ENCODE measurements at places on chromosomes 7 and 10. TPM values are rescaled to one million over a fixed set of nuclear protein-coding genes. Genes with fewer than 3 reads are reported as not detected.
A peak's percentile ranks its signal among the peaks of the same experiment; 100 is the strongest.

Gene PTPRE
- total RNA-seq: 14.5 TPM

Gene VSTM4
- total RNA-seq: 17.7 TPM

Gene DENND2A
- total RNA-seq: 7.5 TPM

Gene ASZ1
- total RNA-seq: not detected

Gene SPDYE18
- not detected for total RNA-seq

Gene SLC16A9
- total RNA-seq: 2.9 TPM

Gene TEX36
- not detected for total RNA-seq

Gene PLXDC2
- 94.1 TPM for total RNA-seq

Gene SGCE
- 53.6 TPM for total RNA-seq

Gene PRR15
- not detected for total RNA-seq

Gene SERPINE1
- total RNA-seq: 1,267 TPM

GRCh38 chr7:154863766-154864522 lies 139.0 kb downstream of the PAXIP1 start:
- DNase-seq: no peak

GRCh38 chr7:117118579-117119180 lies 165.4 kb downstream of the ST7 start:
- no peak for DNase-seq

DNA sequence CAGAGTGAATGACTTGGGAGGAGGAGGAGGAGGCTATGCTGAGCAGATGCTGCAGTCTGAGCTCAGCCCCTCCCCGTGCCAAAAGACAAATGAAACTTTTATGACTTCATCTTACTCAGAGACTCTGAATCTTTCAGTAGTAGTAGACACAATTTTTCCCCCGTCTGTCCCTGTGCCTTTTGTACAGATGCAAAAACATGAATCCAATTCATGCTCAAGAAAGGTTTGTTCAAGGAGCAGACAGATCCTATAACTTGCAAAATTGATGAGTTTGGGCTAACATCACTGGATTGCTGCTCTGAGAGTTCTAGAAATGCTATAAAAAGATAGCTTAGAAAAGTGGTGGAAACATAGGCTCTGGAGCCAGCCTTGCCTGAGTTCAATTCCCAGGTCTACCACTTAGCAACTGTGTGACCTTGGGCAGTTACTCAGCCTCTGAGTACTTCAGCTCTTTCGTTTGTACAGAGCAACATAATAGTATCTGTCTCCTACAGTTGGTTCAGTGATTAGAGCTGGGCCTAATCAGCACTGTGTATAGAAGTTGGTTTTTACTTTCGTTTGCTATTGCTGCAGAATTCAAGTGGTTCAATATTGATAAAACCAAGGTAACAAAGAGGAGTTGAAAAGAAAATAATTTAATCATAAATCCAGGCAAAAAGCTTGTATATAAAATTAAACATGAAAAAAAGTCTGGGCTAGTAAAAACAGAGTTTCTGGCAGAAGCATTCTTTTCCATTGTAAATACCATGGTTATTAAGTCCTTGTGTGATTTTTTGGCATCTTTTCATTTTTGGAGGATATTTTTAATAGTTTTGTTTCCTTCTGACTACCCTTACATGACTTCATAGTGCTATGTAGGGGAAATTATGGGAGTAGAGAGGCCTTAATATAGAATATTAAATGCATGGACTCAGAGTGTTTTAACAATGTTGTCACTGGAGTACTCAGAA lies 174.2 kb upstream of the ZNF32 start:
- no peak for DNase-seq

GRCh38 chr7:90692947-90693346 lies 96.8 kb downstream of the CDK14 start:
- no peak for DNase-seq

DNA sequence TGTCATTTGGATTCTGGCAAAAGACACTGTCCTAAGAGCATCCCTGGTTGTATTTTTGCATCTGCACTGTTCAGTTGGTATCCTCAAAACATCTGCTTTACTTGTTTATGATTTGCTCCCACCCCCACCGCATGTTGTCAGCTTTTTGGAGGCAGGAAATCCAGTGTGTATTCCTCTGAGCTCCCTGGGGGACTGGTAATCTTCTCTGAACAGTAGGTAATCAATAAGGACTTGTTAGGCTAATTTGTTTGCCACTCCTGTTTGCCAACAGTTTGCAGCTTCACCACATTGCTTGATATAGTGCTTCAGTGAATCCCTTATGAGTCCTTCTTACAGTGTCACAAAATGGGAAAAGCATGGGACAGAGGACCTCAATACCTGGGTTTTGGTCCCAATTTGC lies 49.1 kb downstream of the FEZF1 start:
- no peak for DNase-seq

- no peak for DNase-seq
Measured at GRCh38 chr7:50791938-50792341, 9.2 kb upstream of the GRB10 start.

DNA sequence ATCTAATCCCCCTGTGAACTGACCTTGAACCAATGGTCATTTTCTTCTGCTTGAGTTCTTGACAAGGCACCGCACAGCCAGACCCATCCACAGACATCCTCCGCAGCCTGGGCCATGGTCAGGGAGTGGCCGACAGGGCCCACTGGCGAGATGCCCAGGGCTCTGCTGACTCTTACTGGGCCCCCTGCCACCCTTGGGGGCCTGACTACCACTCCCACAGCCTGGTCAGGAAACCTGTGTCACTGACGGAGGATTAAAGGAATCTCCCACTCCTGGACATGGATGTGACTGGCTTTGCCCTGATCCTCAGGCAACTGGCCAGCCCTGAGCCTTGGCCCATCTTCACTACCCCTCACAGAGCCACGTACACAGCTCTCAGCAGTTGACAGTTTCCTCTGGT lies 50.4 kb upstream of the ENO4 start:
- DNase-seq: no peak

DNA sequence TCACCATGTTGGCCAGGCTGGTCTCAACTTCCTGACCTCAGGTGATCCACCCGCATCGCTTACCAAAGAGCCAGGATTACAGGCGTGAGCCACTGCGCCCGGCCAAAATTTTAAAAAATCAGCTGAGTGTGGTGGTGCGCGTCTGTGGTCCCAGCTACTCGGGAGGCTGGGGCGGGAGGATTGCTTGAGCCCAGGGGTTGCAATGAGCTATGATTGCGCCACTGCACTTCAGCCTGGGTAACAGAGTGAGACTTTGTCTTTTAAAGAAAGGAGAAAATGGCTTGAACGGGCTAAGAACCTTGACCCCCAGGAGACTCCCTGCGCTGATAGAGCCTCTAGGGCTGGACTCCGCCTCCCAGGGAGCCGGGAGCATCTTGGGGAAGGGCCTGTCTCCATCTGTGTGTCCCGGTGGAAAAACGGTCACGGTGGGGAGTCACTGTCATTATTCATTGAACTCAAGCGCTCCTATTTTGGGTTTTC lies 760 bp upstream of the KCTD7 start:
- DNase-seq: no peak

- no peak for DNase-seq
Measured at GRCh38 chr10:116783011-116783655, 40.8 kb upstream of the HSPA12A start.

- peak; percentile 77 for DNase-seq
Measured at GRCh38 chr7:63925626-63926460, 72.8 kb upstream of the ZNF722 start.

DNA sequence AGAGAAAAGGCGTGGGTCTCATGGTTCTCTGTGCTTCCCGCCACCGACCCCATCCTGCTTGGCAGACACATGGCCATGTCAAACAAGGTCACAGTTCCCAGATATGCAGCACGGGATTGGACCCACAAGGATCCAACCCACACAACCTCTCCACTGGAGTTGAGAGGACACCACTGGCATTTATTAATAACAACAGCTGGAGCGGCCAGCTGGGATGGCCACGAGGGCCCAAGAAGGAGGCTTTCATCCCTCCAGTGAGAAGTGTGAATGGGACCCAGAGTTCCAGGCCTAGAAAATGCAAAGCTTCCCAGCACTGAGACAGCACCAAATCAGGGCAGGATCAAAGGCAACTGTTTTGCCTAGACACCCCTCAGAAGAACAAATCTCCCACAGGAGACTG lies 31.5 kb downstream of the FGFR2 start:
- no peak for DNase-seq

- DNase-seq: peak; percentile 79
Measured at GRCh38 chr7:131007439-131008330, 273.7 kb upstream of the KLF14 start.

DNA sequence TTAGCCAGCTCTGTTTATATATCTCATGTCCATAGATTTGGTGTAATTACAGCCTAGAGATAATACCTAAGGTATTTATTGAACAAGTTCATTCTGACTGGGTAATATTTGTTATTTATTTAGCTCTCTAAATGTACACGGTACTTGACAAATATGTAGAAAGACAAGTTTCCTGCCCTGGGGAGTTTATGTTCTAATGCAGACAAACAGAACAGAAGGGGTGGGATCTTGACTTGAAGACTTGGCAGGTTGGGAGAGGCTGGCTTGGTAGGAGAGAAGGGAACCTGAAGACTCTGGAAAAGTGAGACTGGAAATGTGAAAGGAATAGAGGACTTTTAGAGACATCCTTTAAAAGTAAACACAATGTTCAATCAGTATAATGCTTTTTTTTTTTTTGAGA lies 97.7 kb upstream of the CDK6 start:
- DNase-seq: no peak
